ENCODE measurements at places on chromosomes 5 and 9.

GRCh38 chr9:97176206-97176605 lies 131.3 kb upstream of the CCDC180 start:
- DNase-seq: no peak

- DNase-seq: no peak
Observed at GRCh38 chr9:130932255-130933079, 6.6 kb downstream of the FIBCD1 start.

DNA sequence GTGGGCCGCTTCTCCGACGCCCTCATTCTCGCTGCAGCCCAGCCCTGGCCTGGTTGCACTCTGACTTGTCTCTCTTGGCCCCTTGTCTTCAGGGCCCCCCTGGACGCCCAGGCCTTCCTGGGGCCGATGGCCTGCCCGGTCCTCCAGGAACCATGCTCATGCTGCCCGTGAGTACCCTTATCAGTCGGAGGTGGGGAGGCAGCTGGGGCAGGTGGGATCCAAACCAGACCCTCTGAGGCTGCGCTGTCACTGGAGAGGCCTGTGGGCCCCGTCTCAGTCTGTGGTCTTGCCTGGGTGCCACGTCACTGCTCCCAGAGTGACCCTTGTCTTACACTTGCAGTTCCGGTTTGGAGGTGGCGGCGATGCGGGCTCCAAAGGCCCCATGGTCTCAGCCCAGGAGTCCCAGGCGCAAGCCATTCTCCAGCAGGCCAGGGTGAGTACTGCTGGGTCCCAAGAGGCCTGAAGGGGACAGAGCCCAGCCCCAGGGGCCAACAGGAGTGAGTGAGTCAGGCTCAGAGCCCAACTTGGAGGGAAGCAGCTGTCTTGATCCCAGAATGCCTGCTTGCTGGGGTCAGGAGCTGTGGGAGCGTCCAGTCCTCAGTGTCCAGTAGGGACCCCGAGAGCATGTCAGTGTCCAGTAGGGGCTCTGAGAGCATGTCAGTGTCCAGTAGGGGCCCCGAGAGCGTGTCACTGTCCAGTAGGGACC lies 109.0 kb downstream of the COL5A1 start:
- no peak for DNase-seq

- no peak for DNase-seq
Observed at GRCh38 chr5:116626945-116627679, 52.5 kb upstream of the SEMA6A start.
